Fibroblast of pulmonary artery (primary cell): ENCODE measurements at places on chromosomes 12 and 14.

- DNase-seq = no peak
Measured at GRCh38 chr14:75562489-75562888, 15.9 kb upstream of the FLVCR2 start.

DNA sequence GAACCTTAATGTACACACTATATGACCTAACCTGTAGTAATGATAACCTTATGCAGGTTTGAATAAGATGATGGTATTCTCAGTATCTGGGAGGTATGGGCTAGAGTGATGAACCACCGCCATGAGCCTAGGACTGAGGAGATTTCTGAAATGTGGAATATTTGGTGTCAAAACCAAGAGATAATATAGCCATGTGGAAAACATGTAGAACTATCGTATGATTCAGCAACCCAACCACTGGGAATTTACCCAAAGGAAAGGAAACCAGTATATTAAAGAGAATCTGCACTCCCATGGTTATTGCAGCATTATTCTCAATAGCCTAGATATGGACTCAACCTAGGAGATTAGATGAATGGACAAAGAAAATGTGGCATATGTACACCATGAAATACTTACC lies 271.7 kb upstream of the BTG1 start:
- no peak for DNase-seq

DNA sequence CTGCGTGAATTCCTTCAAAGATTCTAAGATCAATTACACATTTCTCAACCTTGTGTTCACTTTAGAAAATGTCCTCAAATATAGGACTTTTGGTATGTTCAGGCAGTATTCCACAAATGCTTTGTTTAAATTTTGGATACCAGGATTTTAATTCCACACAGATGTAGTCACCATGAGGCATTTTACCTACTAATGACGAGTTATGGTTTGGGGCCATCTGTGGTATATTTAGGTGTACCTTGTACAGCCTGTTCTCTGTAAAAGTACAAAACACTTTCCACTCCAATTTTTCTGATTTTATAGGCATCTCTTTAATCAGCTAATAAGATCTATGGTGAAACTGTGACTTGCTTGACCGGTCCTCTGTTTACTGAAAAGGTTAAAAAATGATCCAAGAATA lies 275.7 kb upstream of the PRICKLE1 start:
- DNase-seq = no peak

DNA sequence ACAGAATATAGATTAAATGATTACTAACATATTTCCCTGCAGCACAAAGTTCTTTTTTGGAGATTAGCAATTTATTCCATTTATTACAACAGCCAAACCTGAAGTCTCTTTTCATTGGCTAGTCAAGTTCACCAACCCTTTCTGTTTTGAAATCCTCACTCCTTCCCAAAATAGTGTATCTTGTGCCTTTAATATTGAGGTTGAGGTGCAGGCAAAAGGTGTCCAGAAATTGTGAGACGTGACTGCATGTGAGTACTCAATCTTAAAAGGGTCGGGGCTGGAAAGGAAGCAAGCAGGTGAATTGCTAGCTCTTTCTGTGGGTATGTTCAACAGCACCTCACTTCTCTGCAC lies 11.1 kb upstream of the FOXN3 start:
- no peak for DNase-seq

GRCh38 chr14:96586056-96586455 lies 83.9 kb downstream of the PAPOLA start:
- DNase-seq = no peak

- DNase-seq = peak; percentile 61
Measured at GRCh38 chr14:50835280-50835679, 4.3 kb upstream of the NIN start.

DNA sequence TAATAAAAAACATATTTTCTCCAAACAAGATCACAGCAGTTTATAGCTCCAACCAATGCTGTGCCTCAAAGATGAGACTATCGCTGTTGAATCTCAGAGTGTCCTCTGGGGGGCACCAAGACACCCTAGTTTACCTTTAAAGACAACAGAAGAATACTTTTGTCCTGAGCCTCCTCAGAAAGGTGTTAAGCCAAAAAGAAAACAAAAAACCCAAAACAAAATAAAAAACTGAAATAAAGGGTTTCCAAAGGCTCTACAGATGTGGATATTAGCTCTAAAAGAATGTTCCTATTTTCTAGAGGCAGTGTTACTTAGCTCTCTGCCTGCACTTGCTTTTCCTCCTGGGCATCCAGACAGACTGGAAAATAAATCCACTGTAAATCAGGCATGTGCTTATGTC lies 86.9 kb upstream of the TTC7B start:
- DNase-seq = peak; percentile 73

GRCh38 chr12:3137268-3137781 lies 60.1 kb downstream of the TSPAN9 start:
- DNase-seq = peak; percentile 60

GRCh38 chr12:100758083-100758482 lies 36.5 kb upstream of the ANO4 start:
- no peak for DNase-seq

GRCh38 chr12:48917857-48918537 lies 7.3 kb downstream of the FKBP11 start:
- no peak for DNase-seq

DNA sequence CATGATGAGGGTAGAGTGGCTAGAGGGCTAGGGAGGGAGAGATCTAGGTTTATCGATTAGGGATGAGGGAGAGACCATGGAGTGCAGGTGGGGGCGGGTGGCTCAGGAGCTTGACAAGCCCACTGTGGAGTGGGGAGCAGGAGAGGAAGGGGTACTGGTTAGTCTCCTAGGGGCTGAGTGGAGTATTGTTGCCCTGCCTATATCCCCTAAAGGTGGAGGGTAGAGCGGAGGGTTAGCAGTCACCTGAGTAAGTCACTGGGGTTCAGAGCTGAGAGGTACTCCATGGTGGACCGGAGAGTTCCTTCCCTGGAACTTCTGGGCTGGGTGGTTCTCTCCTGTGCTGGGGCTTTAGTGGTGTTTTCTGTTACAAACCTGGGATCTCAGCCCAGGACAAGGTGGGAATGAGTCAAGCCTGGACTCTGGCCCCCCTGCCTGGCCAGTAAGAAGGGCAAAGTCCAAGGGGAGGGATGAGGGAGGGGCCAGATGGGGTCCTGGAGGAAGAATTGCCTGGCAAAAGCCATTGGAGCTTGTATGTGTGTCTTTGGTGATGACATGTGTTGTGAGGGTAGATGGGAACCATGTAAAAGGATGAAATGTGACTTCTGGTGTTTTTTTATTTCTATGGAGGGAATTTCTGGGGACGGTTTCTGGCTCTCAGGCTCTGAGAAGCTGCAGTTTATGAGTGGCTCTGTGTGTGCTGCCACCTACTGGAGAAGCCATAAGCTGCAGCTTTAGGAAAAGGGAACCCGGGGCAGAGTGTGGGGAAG lies at the start of gene CIDEB:
CIDEB (minus strand) TSS at position 403 of the 767 bp plus-strand sequence; CDS start at position 284, 119 bp downstream.
- peak; percentile 66 for DNase-seq

- peak; percentile 86 for DNase-seq
Measured at GRCh38 chr12:51393676-51394545, 2.7 kb upstream of the GALNT6 start.

DNA sequence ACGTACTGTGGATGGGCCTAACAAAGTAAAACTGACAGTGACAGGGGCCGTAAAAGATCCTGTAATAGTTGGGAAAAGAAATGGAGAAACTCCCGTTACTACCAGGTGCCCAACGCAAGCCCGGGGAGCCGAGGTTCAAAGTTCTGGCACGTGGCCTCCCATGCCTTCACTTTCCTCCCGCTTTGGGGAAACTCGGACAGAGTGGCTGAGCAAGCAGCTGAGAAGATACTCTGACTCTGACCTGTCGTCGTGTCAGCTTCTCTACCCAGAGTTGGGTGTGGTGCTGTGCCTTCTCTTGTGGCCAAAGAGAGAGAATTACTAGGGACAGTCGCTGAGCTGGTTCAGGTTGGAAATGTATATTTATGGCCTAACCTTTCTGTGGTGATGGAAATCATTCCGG lies 1.7 kb downstream of the B4GALNT3 start:
- DNase-seq = no peak

GRCh38 chr12:77946541-77947061 lies 115.9 kb downstream of the NAV3 start:
- DNase-seq = peak; percentile 46

- DNase-seq = no peak
Measured at GRCh38 chr14:40656311-40656710, 950.4 kb upstream of the LRFN5 start.

DNA sequence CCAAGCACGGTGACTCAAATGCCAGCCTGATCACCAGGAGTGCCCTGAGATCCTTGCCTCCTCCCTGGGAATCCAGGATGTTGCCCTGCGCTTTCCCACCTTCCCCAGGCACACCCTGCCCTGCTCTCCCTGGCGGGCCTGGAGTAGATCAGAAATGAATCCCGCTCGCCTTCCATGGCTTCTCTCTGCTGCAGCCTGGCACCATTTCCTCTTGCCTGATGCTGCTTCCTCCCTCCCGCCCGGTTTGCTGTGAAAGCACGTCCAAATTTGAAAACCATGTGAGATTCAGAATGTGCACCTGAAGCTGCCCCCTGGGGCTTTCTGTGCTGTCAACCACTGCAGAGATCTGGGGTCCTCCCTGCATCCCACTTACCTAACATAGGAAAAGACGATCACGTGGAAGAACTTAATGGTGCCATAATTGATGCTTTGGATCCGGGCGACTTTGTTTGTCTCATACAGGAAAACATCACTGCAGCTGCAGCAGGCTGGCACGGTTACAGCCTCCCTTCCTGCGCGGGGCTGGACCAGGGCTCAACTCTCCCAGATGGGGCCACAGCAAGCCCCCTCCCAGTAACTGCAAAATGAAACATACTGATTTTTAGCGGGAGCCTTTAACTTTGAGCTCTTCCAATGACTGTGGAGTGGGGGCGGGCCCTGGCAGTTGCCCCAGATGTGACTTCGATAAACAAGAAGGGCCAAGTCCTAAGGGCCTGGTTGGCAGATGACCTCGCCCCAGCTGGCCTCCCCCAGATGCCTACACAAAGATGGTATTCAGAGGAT lies 24.9 kb upstream of the C12orf76 start:
- DNase-seq = no peak
